ENCODE measurements at places on chromosomes 2 and 18. TPM values are rescaled to one million over a fixed set of nuclear protein-coding genes. Genes with fewer than 3 reads are reported as not detected.

DNA sequence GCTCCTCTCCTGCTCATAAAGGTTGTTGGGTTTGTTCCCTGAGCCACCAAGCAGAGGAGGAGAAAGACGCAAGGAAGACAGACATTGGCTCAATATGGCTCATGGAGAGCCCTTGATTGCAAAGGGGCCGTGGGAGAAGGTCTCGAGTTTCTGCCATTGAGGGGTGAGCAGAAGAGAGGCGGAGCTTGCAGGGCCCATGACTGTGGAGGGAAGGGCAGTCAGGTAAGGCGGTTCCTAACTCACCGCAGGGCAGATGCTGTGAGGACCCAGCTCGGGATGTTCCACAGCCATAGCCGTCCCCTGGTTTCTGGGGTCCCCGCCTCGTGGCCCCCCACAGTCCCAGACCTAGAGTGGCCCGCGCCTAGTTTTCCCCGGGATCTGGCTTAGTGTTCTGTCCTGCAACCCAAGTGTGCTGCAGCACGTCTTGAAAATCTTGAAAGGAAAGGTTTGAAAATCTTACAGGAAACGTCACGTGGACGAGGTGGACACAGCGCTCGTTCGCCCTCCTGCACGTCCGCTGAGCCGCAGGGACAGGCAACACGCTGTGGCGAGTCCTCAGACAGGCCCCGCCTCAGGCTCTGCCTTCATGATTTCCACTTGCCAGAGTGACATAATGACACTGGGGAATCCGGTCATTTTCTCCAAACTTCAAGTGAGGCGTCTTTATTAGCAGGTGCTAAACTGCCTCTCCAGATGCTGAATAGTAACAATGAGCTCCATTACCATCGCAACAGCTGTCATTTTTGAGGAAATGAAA lies 105.5 kb upstream of the HDAC4 start:
- no peak for DNase-seq

- DNase-seq = no peak
Measured at GRCh38 chr18:12880541-12880910, 3.5 kb downstream of the PTPN2 start.

- no peak for DNase-seq
Measured at GRCh38 chr2:55408098-55408882, 11.4 kb downstream of the CCDC88A start.

DNA sequence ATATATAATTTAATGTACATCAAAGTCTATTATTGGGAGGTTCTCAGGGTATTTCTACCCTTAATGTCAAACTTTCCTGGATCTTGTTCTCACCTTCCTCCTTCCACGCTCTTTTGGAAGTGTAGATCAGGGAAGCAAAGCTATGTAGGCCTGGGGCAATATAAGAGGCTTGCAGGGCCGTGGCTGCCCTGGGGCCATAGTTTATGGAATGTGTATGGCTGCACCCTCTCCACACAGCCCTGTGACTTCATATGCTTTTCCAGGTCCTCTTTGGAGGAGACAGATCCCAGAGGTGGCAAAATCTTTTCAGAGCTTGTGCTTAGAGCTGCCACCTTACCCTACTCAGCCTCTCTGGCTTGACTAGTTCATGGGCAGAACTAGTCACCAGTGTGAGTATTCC lies 82.9 kb downstream of the PLB1 start:
- DNase-seq = no peak

GRCh38 chr2:4122726-4123125 lies 419.4 kb downstream of the DCDC2C start:
- no peak for DNase-seq

- no peak for DNase-seq
Measured at GRCh38 chr2:216405588-216405987, 6.7 kb upstream of the SMARCAL1 start.

Gene STK11IP
- total RNA-seq = 15.6 TPM
